Cardiac atrium fibroblast (primary cell): ENCODE measurements at places on chromosomes 5 and 9. TPM values are rescaled to one million over a fixed set of nuclear protein-coding genes. Genes with fewer than 3 reads are reported as not detected.

CCDC187 gene
- not detected in 2 replicates for total RNA-seq

C5orf22 gene
- total RNA-seq = 15.4 and 18.2 TPM in 2 replicates

NRG2 gene
- 0.32 TPM in 1 of 2 replicates, not detected in the other for total RNA-seq

PCDHA5 gene
- not detected in 2 replicates for total RNA-seq

SLC36A3 gene
- total RNA-seq = not detected in 2 replicates

ITK gene
- not detected in 2 replicates for total RNA-seq

SLF1 gene
- total RNA-seq = 0.90 and 3.9 TPM in 2 replicates

DNLZ gene
- total RNA-seq = 4.5 and 11.3 TPM in 2 replicates

PDLIM4 gene
- total RNA-seq = 9.0 and 19.4 TPM in 2 replicates

ARHGAP26 gene
- 2.6 and 3.8 TPM in 2 replicates for total RNA-seq
